ENCODE measurements at places on chromosomes 16 and 17.

DNA sequence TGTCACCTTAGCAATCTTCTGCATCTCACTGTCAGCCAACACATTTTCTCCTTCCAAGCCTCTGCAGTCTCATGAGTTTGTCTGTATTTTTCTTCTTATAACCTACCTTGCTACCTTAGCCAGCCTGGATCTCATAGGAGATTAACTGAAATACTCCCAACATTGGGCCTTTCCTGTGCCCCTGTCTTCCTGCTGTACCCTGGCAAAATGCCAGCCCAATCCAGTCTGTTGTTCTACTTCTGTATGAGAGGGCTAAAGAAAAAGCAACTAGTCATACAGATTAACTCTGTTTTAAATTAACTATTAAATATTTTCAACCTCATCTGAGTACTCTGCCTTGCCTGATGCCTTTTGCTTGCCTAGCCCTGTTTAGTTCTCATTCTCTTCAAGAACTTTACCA lies 18.4 kb downstream of the GOSR1 start:
- DNase-seq: no peak

DNA sequence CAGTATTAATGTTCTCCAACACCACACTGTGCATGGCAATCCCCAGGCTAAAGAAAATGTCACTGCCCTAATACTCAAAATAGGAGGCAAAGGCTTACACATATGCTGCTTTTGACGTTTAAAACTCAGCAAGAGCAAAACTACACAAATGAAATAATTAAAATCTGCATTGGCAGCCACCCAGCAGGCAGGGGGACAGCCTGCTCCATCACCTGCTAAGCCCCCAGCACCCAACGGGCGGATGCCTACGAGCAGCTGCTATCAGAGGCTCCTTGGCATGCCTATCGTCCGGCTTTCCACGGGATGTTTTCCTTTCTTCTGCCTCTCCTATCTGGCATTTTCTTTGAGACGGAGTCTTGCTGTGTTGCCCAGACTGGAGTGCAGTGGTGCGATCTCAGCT lies 337.5 kb downstream of the SOX9 start:
- no peak for DNase-seq

DNA sequence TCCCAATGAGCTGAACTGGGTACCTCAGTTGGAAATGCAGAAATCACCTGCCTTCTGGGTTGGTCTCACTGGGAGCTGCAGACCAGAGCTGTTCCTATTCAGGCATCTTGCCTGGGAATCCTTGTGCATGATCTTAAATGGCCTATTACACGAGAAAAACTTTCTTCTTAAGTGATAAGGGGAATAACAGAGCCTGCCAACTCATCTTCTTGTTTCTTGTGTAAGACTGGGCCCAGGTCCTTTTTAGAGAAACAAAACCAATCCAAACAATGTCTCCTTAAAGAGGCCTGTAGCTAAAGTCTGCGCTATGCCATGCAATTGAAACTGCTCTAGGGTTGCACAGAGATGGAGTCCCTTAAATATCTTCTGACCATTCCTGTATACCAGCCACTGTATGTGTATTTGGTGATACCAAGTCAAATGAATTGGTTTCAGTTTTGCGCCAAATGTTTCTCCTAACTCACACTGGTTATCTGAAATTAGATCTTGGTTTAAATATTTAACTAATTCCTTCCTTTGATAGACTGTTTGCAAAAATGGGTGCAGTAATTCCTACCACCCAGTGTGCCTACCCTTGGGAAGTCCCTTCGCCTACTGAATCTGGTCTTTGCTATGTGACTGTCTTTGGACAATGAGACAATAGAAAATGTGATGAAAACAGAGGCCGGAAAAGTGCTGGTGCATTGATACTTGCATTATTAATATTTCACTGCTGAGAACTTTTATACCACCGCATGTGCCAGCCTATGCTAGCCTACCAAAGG lies 6.5 kb upstream of the CCL23 start:
- DNase-seq: no peak

DNA sequence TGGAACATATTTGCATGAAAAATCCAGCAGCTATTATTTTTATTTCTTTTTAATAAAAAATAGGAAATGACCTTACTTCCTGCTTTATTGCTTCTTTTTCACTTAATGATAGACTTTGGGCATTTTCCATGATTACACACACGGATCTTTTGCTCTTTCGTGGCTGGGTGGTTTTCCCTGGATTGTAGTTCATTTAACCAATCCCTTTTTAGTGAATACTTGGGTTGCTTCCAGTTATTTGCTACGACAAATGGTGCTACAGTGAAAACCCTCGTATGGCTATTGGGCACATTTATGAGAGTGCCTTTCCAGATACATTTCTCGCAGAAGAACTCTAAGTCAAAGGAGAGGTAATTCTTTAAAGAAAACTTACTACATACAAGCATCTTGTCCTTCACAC lies 38.6 kb downstream of the FOXL1 start:
- no peak for DNase-seq

- DNase-seq: no peak
These were observed 144.1 kb upstream of the CES5A start for GRCh38 chr16:56019274-56019673.

DNA sequence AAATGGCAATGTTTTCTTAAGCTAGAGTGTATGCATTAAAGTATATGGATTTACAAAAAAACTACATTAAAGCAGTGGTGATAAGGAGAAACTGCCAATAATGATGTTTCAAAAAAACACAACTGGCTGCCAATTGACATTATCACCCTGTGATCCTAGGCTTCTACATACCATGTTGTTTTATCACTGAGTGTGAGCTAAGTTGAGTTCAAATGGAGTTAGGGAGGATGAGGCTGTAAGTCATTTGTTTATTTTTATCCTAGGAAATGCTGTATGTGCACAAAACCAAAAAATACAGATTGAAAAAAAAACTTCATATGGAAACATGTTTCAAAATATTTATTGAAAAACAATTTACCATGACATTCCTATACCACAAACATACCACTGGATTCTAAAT lies 22.9 kb downstream of the CHCT1 start:
- no peak for DNase-seq

DNA sequence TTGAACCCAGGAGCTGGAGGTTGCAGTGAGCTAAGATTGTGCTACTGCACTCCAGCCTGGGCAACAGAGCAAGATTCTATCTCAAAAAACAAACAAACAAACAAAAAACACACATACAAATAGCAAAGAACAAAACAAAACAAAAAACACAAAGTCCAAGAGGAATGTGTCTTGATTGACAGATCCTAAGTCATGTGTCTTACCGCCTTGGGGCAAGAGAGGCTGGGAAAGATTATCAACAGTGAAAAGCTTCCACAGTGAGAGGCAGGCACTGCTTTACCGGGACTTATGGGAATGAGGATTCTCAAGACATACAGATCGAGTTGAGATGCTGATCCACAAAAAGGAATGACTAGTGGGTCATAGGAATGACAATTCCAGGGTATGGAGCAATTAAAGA lies 62.7 kb upstream of the GAS7 start:
- DNase-seq: no peak

GRCh38 chr17:11121341-11121985 lies 119.5 kb upstream of the SHISA6 start:
- no peak for DNase-seq

DNA sequence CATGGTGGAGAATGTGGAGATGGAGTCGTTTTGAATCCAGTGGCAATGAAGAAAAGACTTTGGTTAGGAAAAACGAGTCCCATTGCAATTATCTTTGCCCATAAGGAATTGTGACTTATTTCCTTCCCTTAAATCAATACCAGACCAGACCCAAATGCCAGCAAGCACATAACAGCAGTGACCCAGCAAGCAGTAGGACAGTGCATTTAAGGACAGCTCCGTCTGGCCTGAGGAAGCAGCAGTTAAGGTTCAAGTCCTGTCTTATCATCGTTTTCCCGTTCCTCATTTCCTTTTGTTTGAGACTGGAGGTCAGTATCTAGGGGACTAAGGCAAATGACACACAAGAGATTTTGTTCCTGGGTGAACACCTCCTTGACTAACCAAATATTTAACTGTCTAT lies 74.6 kb upstream of the FAM20A start:
- no peak for DNase-seq

DNA sequence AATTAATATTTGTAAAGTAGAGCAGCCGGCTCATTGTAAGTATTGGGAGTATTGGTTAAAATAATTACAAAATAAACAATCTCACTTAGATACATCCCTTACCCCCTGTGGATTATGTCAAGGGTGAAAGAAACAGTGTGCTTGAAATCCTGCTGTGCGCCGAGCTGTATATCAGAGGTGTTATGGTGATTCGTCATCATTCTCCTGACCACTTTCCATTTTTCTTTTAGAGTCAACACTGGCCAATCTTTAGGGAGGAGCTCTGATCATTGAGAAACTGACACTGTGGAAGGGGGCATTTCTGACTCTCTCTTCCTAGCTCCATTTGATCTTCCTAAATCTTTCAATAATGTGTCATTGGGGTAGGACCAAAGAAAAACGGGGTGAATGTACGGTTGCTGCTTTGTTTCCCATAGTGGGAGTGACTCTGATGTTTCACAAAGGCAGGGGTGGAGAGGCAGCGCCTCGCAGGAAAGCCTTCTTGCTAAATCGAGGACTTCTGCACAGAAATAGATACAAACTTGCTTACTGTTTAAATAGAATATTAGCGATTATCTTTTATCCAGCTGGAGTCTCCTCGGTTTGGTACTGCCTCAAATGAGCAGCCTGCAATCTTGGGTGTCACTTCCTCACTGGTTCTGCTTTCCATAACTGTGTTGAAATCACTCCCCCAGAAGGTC lies 123.4 kb downstream of the PRKCB start:
- DNase-seq: no peak

- no peak for DNase-seq
These were observed 8.8 kb downstream of the SREBF1 start for GRCh38 chr17:17827826-17828621.

- no peak for DNase-seq
These were observed 94.8 kb upstream of the CPHXL start for GRCh38 chr16:75821117-75821516.

- DNase-seq: no peak
These were observed at the start of gene NEURL4 for GRCh38 chr17:7328840-7329373. TSS of gene NEURL4 (minus strand) at chr17:7329335. CDS start at chr17:7329312, 23 bp downstream.

GRCh38 chr16:12348733-12349704 lies 372.5 kb downstream of the SNX29 start:
- DNase-seq: no peak

GRCh38 chr17:48840441-48840840 lies 9.6 kb downstream of the CALCOCO2 start:
- no peak for DNase-seq

GRCh38 chr17:56614522-56614921 lies 21.0 kb downstream of the NOG start:
- DNase-seq: no peak

DNA sequence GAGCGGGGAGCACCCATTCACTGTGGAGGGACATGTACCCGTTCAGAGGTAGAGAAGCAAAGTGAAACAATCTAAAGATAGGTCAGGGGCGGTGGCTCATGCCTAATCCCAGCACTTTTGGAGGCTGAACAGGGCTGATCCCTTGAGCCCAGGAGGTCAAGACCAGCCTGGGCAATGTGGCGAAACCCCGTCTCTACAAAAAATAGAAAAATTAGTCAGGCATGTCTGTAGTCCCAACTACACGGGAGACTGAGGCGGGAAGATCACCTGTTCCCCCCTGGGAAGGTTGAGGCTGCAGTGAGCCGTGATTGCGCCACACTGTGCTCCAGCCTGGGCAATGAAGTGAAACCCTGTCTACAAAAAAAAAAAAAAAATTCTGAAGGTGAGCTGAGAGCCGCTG lies 21.7 kb downstream of the MYL4 start:
- DNase-seq: no peak

DNA sequence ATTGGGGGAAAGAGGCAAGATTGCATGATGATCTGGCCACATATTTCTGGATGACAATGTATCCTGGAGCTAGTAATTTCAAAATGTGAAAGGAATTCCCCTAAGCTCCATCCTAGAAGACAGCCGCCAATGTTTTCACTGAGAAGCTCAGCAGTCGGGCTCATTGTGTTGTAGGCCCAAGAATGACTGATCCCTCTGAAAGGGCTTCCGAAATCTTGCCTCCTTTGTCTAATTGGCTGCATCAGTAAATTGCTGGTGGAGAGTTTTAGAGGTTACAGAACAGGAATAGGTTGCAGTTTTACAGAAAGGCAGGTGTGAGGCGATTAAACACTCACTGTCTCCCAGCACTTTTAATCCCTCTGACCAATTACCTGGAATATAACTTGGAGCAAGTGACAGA lies 464.1 kb upstream of the SALL1 start:
- no peak for DNase-seq

DNA sequence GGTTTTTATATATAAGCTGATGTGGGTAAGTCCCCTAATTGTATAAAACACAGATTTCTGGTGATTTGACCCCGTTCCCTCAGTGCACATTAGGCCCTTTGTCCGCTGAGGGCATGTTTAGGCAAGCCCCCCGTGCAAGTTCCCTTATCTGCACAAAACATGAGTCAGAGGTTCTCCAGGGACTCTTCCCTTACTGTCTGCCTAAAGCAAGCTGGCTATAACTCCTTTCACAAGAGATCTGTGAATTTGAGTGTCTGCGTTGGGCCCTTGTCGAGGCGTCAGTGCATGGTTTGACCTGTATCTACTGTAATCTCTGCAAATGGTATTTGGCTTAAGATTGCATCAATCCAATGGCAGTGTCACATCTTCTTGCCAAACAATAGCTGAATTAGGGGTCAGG lies 712.8 kb downstream of the CDH8 start:
- DNase-seq: no peak

DNA sequence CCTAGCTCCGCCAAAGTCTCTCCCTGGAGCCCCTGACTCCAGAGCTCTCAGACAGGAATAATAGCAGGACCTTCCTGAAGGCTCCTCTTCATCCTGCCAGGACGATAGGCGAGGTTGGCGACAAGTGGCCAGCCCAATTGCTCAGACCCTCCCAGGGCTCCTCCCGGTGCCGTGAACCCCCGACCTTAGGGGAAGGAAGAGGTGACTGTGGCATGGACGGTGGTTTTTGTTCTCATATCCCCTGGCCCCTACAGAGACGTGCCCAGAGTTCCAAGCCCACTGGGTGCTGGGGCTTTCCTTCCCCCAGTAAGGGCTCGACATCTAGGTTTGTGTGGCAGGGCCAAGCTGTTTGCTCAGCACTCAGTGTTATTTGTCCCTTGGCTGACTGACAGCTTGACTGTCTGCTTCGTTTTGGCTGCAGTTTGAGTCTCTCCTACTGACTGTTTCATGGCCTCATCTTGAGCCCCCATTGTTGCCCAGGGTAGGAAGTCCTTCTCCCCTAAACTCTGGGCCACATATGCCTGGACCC lies 4.6 kb upstream of the ADCY7 start:
- no peak for DNase-seq

DNA sequence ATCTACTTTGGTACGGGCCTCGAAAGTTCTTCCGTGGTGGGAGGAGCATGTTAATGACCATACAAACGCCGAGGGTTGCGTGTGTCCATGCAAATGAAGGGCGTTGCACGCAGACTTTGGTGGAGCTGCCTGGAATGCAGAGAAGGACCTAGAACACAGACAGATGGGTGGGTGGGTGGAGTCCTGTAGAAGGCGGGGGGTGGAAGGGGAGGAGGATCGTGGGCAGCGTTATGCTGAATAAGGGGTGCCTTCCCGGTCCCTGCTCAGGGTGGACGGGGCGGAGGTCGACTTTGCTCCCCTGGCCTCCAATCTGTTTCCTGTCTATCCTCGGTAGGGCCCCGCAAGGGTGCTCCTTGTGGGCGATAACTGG lies 795 bp upstream of the PAQR4 start:
- DNase-seq: no peak
